ENCODE measurements at places on chromosomes 3 and 15.

DNA sequence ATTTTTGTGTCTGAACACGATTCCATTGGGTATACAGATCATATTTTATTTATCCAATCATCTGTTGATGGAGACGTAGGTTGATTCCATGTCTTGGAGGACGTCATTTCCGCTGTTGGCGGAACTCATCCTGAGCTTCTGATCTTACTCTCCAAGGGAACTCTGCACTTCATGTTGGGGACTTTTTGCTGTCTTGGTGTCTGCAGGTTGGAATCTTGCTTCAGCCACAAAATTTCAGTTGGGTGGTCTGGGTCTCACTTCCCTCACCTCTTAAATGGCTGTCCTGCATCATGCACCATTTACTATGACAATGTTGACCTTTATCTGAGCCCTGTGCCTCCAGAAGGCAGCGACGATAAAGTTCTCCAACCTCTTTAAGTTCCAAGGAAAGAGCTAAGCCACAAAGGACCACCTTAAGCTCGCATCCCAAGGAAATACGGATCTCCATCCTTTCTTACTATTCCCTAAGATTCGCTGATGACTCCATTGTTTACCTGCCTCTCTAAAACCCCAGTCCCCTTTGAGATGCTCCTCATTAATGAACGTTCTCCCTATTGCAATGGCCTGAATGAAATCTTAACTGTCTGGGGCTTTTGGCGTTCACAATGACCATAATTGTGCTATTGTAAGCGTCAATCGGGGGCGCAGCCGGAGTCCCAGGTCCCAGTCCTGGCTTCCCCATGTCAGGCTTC lies 23.1 kb upstream of the RNU6-1 start:
- DNase-seq, result no peak

GRCh38 chr3:193240436-193240849 lies 579 bp upstream of the PLAAT1 start:
- no peak for DNase-seq

DNA sequence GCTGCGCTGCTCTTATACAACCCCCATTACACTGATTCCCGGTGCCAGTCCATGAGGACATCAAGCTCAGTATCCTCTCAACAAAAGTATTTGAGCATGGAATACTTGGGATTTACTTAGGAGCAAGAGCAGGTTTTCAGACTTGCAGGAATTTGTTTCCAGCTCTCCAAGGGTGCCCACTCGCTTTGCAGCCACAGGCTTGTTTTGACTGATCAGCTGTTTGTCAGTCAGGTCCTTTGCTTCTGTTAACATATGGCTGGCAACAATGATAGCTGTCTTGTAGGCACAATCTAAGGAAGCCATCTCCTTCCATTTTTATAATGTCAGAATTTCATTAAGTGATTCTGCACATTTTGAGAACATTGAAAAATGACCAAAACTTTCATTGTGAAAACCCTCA lies 38.2 kb upstream of the MCF2L2 start:
- DNase-seq, result no peak

GRCh38 chr15:79049416-79049815 lies 41.2 kb downstream of the RASGRF1 start:
- no peak for DNase-seq

- DNase-seq, result no peak
These were observed 106.9 kb downstream of the LSM3 start for GRCh38 chr3:14285548-14285925.

DNA sequence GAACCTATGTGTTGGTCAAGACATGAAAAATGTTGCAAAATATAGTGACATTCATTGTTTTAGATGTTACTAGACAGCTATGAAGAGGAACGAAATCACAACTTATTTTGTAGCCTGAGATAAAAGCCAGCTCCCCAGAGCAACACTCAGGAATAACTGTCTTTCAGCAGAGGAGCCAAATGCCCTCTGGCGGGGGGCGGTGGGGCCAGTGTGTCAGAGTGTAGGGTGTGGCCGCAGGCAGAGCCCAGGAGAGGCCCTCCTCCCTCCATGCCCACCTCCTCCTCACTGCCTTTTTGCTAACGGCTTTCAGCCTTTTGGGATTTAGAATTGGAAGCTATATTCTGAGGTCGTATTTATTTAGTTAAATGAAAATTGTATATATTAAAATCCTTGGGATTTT lies 16.9 kb downstream of the APOD start:
- no peak for DNase-seq

DNA sequence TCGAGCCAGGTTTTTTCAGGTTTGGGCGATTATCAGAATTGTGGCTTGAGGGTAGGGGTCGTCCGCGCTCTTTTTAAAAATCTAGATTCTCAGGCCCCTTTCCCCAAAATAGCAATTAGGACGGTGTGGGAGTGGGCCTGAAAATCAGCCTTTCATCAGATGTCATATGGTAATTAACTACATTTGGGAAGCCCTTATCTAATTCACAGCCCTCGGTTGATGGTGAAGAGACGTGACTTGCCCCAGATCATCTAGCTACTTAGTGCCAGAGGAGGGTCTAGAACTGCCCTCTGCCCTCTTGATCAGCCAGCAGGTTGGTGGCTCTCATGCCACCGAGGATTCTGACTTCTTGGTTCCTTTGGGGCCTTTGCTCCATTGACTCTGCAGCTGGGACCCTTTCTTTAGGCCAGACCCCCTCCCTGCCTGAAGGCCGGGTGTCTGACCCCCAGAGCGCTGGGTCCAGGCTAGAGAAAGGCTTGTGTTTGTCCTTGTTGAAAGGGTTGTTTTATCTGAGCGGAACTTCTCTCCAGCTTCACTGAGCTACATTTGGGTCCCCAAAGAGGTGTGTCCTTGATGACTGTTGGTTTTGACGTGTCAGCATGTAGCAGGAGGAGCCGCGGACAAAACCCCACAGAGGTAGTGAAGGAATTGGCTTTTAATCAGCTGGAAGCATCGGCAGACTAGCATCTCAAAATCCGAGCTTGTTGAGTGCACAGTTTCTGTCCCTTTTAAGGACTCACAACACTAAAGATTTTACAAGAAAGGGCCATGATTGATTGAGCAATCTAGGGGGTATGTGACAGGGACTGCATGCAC lies 857 bp downstream of the AEN start:
- DNase-seq, result peak; percentile 88

GRCh38 chr15:60009124-60009960 lies 5.2 kb downstream of the FOXB1 start:
- no peak for DNase-seq

- DNase-seq, result no peak
These were observed 9.3 kb upstream of the MAGI1 start for GRCh38 chr3:66048051-66048395.

DNA sequence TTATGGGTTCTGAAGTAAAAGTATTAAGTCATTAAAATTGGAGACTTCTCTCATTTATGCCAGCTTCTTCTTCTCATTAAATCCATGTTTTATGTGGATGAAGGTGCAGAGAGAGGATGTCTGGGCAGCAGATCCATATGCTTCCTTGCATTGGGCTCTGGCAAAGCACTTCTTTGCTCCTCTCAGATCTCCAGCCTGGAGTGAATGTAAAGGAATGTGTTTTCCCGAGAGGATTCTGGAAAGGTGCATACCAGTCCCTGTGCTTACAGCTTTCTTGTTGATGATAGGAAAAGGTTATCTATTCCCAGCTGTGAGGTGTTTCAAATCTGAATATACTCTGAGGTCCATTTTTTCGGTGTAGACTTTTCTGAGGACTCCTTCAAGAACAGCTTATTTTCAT lies 79.9 kb upstream of the PEX5L start:
- DNase-seq, result no peak

DNA sequence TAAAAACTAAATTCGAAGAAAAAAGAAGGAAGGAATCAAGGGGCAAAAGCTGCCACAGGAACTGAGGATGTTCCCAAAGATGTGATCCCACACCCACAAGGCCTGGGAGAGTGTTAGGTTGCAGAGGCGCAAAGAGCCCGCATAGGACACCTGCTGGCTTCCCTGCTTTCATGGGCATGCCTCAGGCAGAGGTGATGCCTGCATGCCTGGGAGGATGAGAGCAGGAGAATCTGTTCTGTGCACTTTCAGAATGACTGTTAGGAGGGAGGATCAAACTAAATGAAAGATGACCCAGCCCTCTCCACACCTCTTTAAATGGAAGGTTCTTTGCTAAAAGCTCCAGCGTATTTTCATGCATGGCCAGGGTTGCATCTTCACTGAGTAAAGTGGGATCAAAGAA lies 162.4 kb downstream of the PLCL2 start:
- DNase-seq, result no peak

DNA sequence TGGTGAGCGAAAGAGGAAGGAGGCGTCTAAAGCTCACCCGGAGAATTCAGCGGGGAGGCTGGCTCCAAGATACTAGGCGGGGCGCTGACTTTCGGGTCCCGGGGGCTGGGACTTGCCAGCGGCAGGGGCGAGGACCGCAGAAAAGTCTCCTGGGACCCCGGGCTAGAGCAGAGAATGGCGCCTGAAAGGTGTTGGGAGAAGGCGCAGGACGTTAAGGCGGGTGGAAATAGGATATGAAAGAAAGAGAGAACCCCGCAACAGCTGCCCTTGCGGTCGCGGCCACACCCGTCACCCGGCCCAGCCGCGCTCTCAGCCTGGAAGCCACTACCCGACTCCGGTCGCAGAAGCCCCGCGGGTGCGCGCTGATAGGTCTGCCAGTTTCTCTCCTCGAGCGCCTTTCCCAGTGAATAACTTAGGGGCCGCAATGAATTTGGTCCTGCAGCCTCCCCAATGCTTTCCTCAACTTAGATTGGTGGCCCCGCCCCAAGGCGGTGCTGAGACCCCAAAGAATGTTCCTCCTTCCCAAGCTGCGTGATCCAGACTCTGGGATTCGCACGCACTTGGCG lies 604 bp downstream of the LTK start:
- DNase-seq, result peak; percentile 33

Data from erythroblast (primary cell).